ENCODE measurements at places on chromosomes 4 and X. TPM values are rescaled to one million over a fixed set of nuclear protein-coding genes. Genes with fewer than 3 reads are reported as not detected.

GRCh38 chrX:115625572-115626301 lies 64.8 kb downstream of the PLS3 start:
- no peak for DNase-seq

- no peak for DNase-seq
These were observed 241.3 kb downstream of the CFAP299 start for GRCh38 chr4:80576796-80577195.

DNA sequence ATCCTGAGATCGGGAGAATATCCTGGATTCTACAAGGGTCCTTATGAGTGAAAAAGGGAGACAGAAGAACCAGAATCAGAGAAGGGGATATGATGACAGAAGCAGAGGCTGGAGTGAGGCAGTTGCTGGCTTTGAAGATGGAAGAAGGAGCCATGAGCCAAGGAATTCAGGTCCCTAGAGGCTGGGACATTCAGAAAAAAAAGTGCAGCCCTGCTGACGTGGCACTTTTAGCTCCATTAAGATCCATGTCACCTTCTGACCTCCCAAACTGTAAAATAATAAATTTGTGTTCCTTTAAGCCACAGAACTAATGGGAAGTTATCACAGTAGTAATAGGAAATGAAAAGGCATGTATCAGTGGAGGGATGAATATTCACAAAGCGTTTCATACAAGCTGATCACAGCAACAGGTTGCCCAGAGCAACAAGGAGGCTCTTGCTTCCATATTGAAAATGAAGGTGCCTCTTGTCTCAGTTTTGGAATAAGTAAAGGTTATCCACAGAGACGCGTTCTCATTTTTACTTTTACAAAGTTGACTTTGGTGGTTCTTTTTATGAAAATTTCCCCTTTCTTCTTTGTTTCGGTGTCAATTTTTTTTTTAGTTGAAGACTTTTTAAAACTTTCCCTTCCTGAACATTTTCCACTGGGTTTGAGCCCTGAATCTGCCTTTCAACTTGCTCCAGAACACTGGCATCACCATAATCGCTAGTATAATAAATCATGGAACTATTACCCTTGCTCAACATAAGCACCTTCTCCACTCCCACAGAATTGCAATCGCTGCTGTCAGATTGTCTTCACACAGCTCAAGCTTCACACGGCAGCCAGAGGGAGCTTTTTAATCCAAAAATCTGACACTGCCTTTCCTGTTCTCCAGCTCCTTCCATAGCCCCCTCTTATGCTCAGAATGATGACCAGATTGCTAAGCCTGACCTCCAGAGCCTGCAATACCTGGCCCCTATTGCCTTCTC lies 127.6 kb upstream of the RBPJ start:
- DNase-seq, result no peak

GRCh38 chr4:100314057-100314456 lies 123.8 kb upstream of the DDIT4L start:
- no peak for DNase-seq

DNA sequence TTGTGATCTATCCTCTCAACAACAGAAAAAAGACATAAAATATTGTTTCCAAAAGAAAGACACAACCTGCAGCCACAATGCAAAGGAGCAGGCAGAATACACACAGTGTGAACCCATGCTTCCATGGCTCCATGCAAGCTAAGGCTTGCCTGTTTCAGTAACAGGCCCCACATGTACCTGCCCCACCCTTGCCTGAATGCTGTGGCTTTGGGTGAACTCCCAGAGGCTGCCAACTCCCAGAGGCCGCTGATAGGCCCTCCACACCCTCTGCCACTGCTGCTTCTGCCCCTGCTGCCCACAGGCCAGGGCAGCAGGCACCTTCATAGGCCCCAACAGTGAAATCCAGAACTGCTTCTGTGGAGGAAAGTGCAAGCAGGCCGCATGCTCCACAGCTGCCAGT lies 313.9 kb downstream of the CHIC1 start:
- no peak for DNase-seq

GRCh38 chr4:165079476-165079875 lies 25.8 kb downstream of the TRIM75 start:
- DNase-seq, result no peak

DNA sequence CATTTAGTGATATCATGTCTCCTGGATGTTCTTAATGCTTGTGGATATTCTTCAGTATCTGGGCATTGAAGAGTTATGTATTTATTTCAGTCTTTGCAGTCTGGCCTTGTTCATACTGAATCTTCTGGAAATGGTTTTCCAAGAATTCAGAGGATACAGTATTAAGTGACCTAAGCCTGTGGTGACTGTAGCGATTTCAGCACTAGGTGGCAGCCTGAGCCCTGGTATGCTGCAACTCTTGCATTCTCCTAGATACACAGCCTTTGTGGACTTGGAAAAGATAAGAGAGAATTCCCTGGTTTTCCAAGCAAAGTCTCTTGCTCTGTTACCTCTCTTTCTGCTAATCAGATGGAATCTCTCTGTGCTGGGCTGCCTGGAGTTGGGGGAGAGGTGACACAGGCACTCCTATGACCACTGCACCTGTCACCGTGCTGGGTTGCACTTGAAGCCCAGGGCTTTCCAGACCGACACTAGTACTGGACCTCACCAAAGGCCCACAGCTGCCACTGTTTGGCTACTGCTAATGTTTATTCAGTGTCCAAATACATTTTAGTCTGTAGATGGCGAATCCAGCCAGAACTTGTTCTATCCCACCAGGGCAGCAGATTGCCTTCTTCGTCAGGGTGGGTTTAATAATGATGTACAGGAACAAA lies 19.3 kb upstream of the SPIN2A start:
- peak; percentile 3 for DNase-seq

DNA sequence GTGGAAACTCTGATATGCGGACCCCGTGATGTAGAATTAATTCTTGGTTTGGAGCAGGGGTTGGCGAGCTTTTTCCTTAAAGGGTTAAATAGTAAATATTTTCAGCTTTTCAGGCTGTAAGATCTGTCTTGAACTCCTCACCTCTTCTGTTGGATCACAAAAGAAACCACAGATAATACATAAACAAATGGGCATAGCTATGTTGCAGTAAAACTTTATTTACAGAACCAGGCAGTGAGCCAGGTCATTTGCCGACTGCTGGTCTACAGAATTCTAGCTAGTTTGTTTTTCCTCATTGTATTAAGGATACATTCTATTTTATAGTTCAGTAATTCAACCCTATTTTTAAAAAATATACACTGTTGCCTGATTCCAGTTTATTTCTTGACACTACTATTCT lies 116.6 kb downstream of the PAPSS1 start:
- DNase-seq, result no peak

DNA sequence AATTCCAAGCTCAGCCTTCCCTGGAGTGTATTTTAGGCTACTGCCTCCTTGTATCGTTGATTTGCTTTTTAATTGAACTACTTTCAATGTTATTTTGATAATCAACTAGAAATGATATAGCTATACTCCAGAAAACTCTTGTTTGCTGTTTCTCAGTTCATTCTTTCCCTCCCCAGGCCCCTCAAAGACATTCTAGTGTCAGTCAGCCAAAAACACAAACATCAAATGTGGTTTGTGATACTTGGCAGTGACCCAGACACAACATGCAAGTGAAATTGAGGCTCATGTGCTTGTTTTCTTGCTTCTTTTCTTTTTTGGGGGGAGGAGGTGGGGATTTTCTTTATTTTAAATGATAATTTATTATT lies 7.6 kb downstream of the FAT4 start:
- no peak for DNase-seq

GRCh38 chrX:73817393-73818199 lies 254.6 kb downstream of the CHIC1 start:
- no peak for DNase-seq

- no peak for DNase-seq
These were observed 30.2 kb downstream of the SPINK2 start for GRCh38 chr4:56791316-56791715.

GRCh38 chrX:127085939-127086338 lies 266.4 kb downstream of the PRR32 start:
- DNase-seq, result no peak

DNA sequence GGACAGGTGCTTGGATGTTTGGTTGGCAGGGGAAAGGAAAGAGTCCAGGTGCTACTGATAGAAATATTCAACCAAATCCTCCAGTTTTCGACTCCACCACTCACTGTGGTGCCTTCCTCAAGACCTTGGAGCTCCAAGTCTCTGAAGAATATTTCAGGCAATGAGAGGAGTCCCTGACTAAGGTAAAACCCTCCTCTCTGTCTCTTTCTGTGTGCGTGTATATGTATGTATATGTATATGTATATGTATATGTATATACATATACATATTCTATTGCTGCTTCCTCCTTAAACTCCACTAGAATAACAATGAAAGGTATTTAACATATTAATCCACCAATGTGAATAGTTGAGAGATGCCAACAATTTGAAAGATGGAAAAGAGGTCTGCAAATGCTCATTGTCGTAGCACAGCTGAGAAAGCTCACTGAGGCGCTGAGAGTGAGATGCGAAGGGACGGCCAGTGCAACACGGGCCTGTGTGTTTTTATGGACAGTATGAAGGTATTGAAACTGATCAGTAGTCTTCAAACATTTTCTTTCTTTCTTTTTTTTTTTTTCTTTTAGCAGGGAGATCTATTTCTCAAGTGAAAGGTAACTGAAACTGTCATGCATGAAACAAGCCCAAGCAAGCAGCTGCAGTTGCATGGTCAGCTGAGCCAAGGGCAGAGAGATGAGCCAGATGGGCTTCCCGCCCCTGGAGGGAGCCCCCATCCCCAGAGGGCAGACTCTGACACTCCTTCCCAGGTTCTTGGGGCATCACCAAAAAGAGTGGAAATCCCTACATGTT lies 41.1 kb upstream of the HS3ST1 start:
- DNase-seq, result no peak

- no peak for DNase-seq
These were observed 34.5 kb upstream of the HELT start for GRCh38 chr4:184983672-184984356.

- no peak for DNase-seq
These were observed 49.4 kb downstream of the RPS6KA3 start for GRCh38 chrX:20217271-20217670.

DNA sequence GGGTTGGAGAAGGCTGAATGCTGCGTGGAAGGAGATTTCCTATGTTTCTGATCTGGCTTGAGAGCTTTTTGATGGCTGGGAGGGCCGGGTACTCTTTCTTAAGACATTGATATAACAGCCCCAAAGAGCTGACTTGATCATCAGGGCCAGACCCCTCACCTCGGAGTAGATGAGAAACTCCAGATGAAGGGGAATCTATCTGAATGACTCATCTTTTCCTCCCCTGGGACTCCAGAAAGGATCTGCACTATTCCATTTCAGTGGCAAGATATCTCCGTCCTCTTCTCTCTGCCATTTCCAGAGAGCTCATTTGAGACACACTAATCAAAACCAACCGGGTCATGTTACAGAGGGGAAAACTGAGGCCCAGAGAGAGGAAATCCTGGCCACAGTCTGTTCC lies 92.9 kb upstream of the MSX1 start:
- no peak for DNase-seq

- DNase-seq, result no peak
These were observed 373.1 kb upstream of the HS3ST1 start for GRCh38 chr4:11801466-11802446.

- peak; percentile 9 for DNase-seq
These were observed 16.6 kb downstream of the CHST7 start for GRCh38 chrX:46589977-46590723.

GRCh38 chrX:155216940-155217440 lies 730 bp downstream of the VBP1 start:
- DNase-seq, result peak; percentile 12

DNA sequence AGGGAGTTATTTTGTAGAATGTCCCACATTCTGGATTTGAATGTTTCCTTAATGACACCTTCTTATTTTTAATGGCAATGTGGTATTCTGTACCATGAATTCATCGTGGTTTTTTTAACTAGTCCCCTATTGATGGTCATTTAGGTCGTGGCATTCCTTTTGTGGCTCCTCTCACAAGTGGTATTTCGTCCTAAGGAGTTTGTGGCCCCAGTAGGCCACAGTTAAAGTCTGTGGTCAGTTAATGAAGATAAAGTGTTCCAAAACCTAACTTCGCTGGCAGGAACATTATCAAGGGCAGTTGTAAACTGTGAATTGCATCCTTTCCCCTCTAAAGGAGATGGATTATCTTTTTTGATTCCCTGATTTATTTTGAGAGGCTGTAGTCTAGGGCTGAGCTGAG lies 133.2 kb downstream of the TMEM164 start:
- DNase-seq, result no peak

DNA sequence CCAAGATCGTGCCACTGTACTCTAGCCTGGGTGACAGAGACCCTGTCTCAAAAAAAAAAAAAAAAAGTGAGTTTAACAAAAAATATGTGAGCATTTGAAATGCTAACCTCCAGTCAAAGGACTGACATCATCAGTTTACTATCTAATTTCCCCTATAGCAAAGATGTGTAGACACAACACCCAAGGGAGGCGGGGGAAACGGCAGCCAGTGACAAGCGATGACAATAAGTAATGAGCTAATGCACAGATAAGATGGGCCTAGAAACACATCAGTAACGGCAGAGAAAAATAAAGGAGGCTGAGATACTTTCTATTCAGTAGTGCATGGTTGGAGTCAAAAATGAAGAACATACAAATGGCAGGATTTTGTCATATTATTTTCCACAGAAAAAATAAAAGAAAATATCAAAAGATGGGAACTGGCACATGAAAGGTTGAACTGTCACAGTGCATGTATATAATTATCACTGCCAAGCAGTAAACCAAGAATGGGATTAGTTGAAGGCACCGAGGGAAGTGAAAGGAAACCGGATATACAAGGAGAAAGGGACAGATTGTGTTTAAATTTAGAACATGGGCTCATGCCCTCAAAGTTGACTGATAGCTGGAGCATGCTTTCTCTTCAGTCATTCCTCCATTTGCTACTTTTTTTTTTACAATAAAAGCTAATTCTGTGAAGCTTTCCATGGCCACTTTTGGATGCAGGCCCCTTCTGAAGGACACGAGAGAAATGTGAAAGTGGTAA lies 41.8 kb downstream of the IGFBP7 start:
- DNase-seq, result no peak

- no peak for DNase-seq
These were observed 27.9 kb upstream of the ZNF185 start for GRCh38 chrX:152869972-152870371.

DNA sequence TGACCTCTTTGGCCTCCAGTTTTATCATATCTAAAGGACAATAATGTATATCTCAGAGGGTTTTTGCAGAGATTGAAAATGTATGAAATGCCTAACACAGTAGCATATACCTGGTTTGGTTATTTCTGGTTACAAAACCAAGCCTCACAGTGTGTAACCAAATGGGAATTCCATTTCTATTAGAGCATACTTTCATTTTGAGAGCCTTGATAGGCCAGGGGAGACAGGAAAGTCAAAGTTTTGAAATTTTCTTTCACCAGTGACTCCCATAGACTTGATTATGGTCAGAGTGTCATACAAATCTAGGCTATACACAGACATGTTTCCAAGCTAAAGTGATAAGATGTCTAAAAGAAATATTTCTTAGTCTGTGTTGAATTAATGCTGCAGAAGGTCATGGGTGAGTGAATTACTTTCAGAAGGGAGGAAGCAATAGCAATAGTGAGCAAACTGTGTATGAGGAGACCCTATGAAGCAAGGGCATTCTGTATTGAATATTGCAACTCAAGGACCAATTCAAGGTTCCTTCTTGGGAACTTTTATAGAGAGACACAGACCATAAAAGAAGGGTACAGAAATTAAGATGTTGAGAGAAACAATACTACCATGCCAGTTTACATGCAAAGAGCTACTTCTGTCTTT lies 151.1 kb downstream of the PDE5A start:
- no peak for DNase-seq

Gene MUC7
- not detected for total RNA-seq

Gene HNRNPH2
- total RNA-seq, result 56.1 TPM

Gene OTUD6A
- not detected for total RNA-seq

Gene CENPVL2
- not detected for total RNA-seq

Gene RTL5
- total RNA-seq, result 1.7 TPM

Gene ACTRT1
- total RNA-seq, result not detected

Gene CXCL5
- 2.0 TPM for total RNA-seq

Gene CT55
- total RNA-seq, result not detected

Gene CXCL13
- total RNA-seq, result not detected
